ENCODE measurements at places on chromosomes 6 and 20.

GRCh38 chr20:695165-695866 is 19.7 kb upstream of the SCRT2 start:
- DNase-seq: no peak

GRCh38 chr6:133621751-133622150 is 267.2 kb upstream of the TCF21 start:
- no peak for DNase-seq

- DNase-seq: no peak
Measured at GRCh38 chr6:14380901-14381828, 263.6 kb downstream of the CD83 start.

DNA sequence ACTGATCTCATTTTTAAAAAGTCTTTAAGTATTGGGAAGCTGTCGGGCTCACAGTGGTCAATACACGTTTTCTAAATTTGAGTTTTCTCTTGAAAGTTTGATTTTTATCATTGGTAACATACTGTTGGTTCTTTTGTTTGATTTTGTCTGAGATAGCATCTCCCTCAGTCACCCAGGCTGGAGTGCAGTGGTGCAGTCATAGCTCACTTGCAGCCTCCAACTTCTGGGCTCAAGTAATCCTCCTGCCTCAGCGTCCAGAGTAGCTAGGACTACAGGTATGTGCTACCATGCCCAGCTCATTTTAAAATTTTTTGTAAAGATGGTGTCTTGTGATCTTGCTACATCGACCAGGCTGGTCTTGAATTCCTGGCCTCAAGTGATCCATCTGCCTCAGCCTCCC is 9.1 kb downstream of the PPARD start:
- no peak for DNase-seq

- no peak for DNase-seq
Measured at GRCh38 chr6:42389736-42390135, 62.0 kb downstream of the TRERF1 start.

All from stimulated activated CD4-positive, alpha-beta T cell treated with anti-CD3 and anti-CD28 coated beads, Interleukin-12 subunit alpha, Interleukin-12 subunit beta, amount 100 ng/mL, for 24 hours (primary cell).